ENCODE measurements at places on chromosomes 3 and 15.

DNA sequence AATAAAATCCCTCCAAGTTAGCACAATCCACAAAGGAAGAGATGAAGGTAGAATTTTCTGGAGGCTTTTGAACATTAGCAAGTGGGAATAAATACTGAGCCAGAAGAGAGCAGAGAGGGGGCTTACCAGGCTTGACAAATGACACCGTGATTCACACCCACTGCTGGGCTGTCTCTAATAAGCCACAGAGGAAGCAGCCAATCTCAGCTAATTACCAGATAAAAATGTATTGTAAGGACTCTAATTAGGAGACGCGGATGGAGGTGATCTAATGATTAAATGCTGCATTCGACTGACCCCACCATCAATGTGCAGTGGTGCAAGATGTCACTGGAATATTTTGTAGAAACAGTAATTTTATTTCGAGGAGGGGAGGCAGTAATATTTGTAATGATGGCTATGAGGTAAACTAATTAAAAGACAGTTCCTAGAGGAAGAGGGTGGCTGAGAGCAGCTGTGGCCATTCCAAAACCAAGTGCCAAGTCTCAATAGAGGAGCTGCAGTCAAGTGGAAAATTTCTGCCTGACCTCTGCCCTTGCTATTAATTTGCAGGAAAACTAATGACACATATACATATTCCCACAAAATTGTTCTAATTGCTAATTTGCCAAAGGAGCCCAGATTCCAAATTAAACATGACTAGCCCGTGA, 602.2 kb downstream of the FOXP1 start:
- DNase-seq = no peak

DNA sequence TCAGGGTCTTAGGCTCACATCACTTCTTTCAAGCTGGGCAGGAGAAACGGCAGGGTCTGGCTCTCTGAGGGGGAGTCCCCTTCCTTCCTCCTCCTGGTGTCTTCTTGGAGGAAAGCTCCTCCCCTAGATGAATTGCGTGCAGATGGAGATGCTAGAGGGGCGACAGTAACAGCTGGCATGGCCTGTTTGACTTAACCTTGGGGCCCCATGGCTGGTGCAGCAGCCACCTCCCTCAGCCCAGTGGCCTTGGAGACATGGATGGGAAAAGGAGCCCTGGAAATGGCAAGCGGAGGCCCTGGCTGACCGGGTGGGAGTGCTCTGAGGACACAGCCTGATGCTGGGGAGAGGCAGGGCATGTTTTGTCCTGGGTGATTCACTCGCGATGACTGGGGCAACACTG, 20.2 kb downstream of the PAK6 start:
- DNase-seq = no peak

DNA sequence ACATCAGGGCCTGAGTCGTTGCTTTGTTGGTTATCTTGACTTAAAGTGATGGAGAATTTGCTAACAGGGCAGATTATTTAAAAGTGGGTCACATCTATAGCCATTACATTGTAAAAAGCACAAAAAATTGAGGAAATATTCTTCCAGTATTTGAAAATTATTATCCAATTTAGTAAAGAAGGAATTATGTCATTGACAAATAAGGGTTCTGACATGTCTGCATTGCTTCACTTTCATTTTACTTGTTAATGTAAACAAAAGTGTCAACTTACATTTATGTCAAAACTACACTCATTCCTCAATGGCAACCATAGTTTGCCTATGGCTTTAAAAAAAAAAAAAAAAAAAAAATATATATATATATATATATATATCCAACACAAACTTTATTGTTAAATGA, 3.4 kb upstream of the PARP14 start:
- DNase-seq = no peak

GRCh38 chr3:127568586-127568985, 21.9 kb downstream of the TPRA1 start:
- no peak for DNase-seq

DNA sequence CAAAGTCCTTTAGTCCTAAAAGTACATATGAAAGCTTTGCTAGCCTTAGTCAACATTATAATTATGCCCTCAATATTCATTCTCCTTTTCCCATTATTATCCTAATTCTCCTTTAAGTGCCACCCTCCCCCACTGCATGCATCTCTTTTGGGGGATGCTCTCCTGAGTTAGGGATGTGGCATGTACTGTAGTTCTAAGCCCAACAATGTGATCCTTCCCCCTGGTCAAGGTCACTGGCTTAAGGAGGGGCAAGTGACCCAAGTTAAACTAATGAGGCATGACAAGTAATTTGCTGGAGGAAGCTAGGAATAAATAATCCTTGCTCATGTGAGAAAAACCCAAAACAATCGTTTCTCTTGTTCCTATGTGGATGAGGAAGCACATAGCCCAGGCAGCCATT, 343.9 kb upstream of the SUCLG2 start:
- no peak for DNase-seq

GRCh38 chr15:90760661-90761232, 43.6 kb downstream of the BLM start:
- DNase-seq = no peak

DNA sequence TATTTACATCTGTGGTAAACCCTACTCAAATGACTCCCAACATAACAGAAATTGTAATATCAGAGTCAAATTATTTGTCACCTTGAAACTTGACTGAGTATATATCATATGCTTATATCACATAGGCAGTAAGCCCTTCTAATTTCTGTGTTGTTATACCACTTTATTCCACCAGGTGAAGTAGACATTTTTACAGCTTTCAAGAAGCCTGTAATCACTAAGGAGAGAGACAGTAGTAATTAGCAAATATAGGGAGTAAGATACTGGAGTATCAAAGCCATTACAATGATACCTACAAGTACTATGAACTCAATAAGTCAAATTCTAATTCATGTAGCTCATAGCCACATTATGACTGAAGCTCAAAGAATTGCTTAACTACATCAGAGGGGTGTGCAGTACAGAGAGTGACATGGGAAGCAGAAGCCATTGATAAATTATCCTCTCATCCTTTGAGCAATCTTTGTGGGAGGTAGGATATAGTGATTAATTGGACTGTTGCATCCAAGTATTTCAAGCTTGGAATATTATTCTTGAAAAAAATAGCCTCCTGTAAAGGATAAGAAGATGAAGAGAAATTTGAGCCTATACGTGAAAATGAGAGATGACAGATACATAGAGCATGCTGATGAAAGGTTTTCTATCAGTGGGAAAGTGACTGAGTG, 1005.9 kb downstream of the ZPLD1 start:
- no peak for DNase-seq

GRCh38 chr3:127475391-127475790, 115.1 kb downstream of the TPRA1 start:
- DNase-seq = no peak

- no peak for DNase-seq
Observed at GRCh38 chr3:42935472-42935871, 29.5 kb downstream of the ZNF662 start.

GRCh38 chr15:73873889-73874511, 636 bp downstream of the TBC1D21 start:
- DNase-seq = no peak

GRCh38 chr15:92166029-92166428, 227.7 kb upstream of the ST8SIA2 start:
- DNase-seq = no peak

GRCh38 chr15:87633525-87633924, 623.0 kb downstream of the NTRK3 start:
- no peak for DNase-seq

DNA sequence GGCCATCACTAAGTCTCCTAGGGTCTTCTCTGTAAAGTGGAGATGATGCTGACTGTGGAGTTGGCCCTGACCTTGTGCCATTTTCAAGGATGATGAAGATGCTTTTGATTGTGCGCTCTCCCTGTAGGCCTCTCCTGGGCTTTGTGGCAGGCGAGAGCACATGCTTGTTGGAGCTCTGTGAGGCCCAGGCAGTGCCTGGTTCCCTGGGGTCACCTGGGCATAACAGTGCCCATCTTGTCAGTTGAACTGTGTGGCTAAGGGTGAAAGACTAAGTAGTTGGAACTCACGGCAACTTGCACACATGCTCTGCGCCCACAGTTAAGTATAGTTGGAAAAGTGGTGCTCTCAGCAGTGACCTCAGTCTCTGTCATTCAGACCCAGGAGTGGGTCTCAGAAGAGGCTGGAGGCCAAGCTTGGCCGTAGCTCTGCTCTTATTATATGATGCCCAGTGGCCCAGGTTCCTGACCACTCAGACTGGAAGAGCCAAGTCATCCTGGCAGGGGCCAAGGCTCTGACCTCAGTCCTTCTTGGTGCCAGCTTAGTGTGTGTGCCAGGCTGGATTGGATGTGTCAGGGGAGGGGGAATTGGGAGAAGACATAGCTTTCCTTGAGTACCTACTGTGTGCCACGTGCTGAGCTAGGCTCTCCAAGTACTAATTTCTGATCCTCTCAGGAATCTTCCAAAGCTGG, 154.6 kb downstream of the EEFSEC start:
- no peak for DNase-seq

GRCh38 chr3:176765382-176765900, 431.8 kb downstream of the TBL1XR1 start:
- DNase-seq = no peak

GRCh38 chr3:149145974-149146373, 16.5 kb downstream of the HPS3 start:
- DNase-seq = no peak

DNA sequence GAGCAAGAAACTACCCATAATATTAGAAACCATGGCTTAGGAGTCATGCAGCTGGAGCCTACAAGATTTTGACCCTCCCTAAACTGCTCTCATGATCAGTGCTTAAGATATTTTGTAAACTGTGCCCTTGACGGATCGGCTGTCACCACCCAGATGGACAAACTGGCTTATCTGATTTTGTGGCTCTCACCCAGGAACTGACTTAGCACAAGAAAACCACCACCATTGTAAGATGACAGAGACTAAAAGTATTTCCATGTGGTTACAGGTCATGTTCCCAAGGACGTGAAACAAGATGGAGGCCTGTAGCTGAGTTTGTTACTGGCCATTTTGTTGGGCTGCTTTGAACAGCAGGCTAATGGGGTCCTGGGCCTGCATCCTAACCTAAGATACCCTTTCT, 940.9 kb downstream of the OTOL1 start:
- DNase-seq = no peak

GRCh38 chr3:52036222-52036694, 20.1 kb downstream of the DUSP7 start:
- no peak for DNase-seq

DNA sequence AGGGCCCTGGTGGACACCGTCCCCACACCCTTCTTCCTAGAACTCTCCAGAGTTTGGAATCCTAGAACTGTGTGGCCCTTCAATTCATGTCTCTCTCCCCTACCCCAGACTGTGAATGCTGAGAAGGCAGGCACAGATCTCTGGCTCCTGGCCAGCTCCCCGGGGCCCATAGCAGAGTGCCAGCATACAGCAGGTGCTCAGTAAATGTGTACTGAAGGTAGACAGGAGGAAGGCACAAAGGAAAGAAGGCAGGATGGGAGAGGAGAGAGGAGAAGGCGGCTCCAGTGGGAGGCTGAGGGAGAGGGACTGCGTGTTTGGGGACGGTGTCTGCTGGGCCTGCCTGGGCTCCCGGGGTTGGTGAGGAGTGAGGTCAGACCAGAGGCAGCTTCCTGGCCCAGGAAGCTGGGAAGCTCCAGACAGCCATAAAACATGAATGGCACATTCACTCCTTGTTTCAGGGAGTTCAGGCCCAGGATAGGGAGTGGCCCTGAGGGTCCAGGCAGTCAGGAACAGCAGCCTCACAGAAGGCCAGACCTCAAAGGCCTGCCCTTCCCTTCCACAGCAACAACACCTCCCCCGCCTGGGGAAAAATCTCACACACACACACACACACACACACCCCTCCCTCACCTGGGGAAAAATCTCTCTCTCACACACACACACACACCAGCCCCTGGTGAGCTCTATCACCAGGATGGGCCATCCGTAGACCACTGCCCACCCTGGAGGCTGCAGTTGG, 137.1 kb upstream of the PRR20G start:
- DNase-seq = no peak

- no peak for DNase-seq
Observed at GRCh38 chr15:67065531-67066005, at the start of gene SMAD3. Gene SMAD3 (plus strand): TSS chr15:67065602. CDS start chr15:67066155, 553 bp downstream.

DNA sequence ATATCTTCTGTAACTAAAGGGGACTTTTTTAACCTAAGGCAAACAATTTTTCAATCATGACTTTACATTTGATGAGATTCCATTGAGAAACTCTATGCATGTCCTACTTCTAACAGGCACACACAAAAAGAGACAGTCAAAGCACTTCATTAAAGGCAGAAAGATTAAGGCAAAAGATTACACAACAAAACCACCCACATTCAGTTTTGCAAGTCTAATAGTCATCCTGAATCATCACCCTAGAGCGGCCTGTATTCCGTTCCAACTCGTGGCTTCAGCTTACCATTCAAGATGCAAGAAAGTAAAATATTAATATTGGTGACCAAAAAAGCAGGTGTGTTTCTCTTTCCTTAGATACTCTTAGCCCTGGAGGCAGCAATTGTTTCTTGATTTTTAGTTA, 205.9 kb downstream of the P3H2 start:
- DNase-seq = peak; percentile 42

DNA sequence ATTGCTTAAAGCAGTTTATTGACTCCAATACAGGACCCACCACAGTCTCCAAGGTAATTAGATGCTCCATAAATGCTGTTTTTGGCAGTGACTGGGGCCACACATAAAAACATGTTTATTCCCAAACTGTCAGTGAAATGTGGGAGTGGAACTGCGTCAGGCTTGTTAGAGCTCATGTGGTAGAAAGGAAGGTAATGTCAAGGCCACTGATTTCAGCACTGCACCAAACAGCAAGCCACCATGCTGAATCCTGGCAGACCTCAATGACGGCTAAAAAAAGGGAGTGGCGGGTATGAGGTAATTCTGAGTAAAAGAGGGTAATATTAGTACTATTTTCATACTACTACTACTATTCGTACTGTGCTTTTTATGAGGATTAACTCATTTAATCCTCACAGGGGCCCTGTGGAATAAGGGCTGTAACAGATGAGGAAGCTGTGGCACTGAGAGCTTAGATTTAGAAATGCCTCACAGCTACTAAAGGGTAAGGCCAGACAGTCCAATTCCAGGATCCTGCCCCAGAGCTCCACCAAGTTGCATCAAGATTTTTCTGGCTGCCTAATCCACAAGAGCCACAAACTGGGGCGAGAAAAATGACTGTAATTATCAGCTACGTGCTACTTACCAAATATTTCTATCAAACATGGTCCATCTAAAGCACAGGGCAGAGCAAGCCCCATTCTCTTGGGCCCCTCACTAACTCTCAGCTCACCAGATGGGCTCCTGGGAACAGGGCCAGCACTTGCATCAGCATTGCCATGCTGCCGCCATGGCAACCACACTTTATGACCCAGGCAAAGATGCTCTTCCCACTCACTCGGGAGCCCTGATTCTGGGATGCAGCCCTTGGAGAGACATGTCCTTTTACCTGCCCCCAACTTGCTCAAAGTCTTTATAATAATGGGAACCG, 83.6 kb upstream of the SPATA12 start:
- peak; percentile 79 for DNase-seq

Data from HFF-Myc (cell line).